Stimulated activated CD4-positive, alpha-beta T cell treated with anti-CD3 and anti-CD28 coated beads, Interleukin-12 subunit alpha, Interleukin-12 subunit beta, amount 100 ng/mL, for 4 hours (primary cell): ENCODE measurements at places on chromosomes 7 and 10.

DNA sequence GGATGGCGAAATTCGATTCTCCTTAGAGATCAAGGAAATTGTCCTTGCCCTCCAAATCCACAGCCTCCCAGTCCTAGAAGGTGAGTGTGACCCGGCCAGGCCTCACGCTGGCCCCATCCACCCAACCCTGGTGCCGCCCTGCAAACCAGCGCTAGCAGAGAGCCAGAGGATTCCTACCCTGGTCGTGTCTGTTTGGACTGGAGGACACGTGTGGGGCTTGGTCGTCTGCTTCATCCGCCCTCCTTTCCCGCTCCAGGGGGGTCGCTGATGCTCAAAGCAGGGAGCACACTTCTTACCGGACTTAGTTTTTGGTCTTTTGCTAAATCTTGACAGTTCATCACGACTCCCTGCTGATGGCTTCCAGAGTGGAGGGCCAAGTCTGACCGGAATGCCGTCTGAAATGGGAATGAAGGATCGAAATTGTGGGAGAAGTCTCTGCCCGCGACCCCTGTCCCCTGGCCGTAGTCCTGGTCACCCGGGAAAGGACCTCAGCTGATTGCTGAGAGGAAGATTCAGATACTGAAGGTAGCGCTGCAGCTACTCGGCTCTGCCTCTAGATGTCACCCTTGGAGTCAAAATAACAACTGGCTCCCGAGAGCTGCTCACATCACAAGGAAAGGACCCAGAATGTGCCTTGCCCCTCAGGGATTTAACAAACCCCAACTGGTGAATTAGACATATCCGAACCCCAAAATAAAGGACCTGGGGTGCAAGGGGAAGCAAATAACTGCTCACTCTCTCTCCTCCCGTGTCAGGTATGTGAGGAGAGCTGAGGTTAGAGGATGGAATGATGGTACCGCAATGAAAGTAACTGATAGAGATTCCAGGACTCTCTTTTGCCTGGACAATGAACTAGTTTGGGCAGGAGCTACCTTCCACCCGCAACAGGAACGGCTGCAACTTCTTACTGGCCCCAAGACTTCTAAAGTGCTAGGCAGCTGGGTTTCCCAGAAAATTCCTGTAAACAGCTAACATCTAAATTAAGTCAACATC, 23.5 kb upstream of the ORC5 start:
- DNase-seq = no peak

- DNase-seq = no peak
These were observed 68.2 kb downstream of the CUX1 start for GRCh38 chr7:101885597-101885955.

GRCh38 chr7:28091190-28091589, 89.4 kb downstream of the JAZF1 start:
- DNase-seq = no peak

- no peak for DNase-seq
These were observed 122.2 kb upstream of the SP4 start for GRCh38 chr7:21305455-21306235.

DNA sequence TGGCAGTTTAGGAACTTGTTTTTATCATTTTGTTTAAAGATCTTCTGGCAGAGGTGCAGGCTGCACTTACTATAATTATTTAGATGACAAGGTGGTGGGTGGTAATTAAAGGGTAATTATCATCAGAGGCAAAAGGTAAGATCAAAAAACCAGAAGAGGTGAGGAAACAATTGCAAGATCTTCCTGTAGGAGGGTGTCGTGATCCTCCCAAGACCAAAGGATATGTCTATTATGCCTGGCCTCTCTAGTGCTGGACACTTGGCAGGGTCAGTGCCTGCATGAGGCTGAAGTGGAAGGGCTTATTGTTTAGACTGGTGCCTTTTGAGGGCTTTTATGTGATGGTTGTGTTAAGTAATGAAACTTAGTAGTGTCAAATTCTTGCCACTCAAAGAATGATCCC, 1.8 kb upstream of the WAPL start:
- DNase-seq = no peak

DNA sequence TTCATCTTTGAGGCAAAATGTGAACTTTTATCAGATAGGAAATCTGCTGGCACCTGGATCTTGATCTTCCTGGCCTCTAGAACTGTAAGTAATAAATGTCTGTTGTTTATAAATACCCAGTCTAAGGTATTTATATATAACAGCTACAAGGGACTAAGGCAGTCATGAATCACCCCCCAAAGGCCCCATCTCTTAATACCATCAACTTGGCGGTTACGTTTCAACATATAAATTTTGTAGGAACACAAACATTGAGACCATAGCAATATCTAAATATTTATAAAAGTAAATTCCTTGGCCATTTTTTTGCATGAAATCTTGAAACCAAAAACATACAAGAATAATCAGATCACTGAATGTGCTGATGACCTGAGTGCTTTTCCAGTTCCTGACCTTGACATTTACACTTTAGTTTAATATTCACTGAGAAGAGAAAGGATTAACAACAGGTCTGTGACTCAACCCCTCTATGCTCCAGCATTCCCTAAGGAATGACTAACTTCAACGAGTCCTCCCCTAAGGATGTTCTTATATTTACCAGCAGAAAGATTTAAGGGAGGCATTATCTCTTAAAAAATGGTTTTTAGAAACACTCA, 1438.5 kb upstream of the CELF2 start:
- no peak for DNase-seq

DNA sequence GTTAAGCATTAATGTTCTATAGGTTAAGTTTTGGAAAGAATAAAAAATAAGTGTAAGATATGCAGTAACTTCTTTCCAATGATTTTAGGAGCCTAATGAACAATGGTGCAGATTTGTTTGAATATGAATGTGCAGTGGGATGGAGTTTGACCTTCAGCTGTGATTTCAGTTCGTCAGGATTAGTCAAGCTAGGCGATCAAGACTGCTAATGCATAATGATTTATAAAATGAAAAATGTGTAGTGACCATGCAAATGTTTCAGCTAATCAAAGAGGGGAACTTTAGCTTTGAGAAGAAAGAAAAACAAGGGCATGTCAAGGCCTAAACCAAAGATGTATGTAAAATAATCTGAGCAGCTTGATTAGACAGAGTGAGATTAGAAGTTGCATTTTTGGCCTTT, 208.5 kb downstream of the FOXP2 start:
- DNase-seq = no peak

GRCh38 chr10:62199584-62199983, 69.1 kb downstream of the RTKN2 start:
- no peak for DNase-seq

DNA sequence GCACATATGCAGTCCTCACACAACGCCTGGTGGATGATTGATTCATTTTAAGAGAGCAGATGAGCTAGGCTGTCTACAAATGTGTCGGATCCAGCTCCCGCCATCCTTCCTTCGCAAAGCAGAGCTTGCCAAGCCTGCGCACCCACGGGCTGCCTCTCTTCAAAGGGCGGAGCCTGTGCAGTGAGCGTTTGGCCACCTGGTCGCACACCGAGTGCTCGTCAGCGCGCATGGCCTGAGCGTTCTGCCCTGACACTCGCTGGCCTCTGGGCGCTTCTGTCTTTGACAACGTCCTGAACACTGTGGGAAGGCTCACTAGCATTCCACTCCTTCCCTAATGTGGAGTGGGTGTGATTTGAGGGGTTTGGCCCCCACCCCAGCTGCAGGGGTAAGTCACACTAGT, 47.1 kb upstream of the TMEM72 start:
- peak; percentile 28 for DNase-seq

- DNase-seq = no peak
These were observed 26.0 kb downstream of the PPP1R3A start for GRCh38 chr7:113892818-113893217.

GRCh38 chr7:1466524-1467271, 7.4 kb upstream of the MICALL2 start:
- no peak for DNase-seq

DNA sequence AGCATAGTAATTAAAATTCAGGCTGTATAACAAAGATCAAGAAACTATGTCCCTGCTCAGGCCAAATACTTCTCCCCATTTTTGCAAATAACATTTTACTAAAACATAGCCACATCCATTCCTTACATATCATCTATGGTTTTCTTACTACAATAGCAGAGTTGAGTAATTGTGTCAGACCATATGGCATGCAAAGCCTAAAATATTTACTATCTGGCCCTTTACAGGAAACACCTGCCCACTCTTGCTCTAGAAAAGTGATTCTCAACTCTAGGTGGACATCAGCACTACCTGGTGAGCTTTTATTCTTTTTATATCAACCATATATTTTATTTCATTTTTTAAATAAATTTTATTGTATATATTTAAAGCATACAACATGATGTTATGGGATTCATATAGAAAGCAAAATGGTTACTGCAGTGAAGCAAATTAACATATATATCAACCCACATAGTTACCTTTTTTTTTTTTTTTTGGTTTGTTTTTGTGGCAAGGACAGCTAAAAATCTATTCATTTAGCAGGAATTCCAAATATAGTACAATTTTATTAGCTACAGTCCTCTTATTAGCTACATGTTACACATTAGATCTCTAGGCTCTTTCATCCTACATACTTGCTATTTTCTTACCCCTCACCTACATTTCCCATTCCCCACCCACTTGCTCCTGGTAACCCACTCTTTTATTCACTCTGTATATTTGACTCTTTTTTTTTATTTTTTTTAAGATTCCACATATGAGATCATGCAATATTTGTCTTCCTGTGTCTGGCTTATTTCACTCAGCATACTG, 19.6 kb downstream of the ABI1 start:
- DNase-seq = no peak

DNA sequence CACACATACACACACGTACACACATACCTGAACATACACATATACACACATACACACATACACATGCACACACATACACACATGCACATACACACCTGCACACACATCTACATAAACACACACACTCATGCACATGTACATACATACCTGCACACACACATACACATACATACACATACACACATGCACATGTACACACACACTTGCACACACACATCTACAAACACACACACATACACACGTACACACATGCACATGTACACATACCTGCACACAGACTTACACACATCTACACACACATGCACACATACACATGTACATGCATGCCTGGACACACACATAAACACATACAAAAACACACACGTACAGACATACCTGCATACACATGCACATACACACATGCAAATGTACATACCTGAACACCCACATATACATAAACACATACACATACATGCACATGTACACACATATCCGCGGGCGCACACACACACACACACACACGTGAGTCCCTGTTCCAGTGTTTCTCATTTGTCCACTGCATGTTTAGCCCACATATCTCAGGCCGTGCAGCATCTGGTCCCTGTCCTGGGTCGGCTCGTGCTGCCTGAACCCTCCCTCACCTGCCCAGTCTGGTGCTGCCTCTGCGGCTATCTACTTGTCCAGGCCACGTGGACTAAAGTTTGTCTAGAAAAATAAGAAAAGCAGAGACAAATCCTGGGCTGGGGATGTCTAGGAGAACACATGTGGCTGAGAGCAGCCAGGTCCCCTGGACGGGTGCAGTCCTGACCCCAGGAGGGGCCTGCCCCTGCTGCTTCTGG, 238.7 kb downstream of the TCERG1L start:
- DNase-seq = no peak

- no peak for DNase-seq
These were observed 129.6 kb downstream of the TNS3 start for GRCh38 chr7:47452295-47452694.

GRCh38 chr7:121262221-121262620, 66.6 kb upstream of the WNT16 start:
- DNase-seq = no peak

GRCh38 chr10:5737352-5737751, 52.7 kb downstream of the TASOR2 start:
- DNase-seq = no peak

DNA sequence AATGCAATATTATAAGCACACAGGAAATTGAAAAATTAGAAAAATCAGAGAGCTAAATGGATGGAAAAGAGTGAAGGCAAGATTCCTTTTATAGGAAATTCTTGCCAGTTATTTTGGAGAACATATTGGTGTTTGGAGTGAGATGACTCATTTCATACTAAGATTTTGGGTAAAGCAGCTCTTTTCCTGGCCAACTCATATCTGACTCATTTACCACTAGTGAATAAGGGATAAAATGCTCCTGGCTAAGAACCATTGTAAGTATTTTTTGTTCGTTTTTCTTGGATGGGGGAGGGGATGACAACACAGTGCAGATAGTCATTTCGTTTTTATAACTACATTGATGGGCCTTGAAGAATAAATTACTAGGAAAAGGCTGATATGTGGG, 139.3 kb downstream of the TWIST1 start:
- no peak for DNase-seq

GRCh38 chr10:11673346-11674280, 62.2 kb upstream of the USP6NL start:
- DNase-seq = no peak

- DNase-seq = no peak
These were observed 116.6 kb downstream of the INPP5A start for GRCh38 chr10:132654121-132654571.

GRCh38 chr10:94038024-94038423, 44.3 kb downstream of the PLCE1 start:
- DNase-seq = no peak

- DNase-seq = no peak
These were observed 37.0 kb downstream of the FAM171A1 start for GRCh38 chr10:15333909-15334649.

DNA sequence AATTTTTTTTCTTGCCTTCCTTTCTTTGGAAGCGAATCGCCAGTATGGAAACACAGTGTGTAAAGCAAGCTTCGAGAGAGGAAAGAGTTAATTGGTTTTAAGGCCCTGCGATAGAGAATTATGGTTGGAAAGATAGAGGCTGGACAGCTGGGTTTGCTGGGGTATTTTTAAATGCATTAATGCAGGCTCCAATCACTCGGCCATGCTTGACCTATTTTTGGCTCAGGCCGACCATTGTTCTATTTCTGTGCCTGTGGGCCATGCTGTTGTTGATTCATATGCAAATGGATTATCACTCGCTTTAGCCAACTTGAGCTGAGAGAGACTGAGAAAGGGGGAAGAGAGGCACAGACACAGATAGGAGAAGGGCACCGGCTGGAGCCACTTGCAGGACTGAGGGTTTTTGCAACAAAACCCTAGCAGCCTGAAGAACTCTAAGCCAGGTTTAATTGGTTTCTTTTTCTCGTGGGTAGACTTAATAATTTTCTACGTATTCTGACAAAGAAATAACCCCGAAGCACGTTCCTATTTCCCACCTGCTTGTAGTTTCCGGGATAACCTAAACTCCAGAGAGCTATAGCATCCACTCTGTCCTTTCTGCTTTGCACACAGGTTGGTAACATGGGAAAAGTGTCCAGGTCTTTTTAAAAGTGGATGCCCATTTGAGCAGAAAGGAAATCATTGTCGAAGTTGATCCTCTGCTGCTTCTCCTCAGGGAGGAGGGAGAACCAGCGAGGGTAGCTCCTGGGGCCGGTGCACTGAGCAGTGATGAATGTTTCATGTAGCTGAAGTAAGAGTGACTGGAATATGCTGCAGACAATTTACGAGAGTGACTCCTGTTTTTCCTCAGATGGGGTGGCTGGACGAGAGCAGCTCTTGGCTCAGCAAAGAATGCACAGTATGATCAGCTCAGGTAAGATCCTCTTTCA, at the start of gene HDAC9:
Gene HDAC9, plus strand, starts transcription at position 338 of the 929 bp plus-strand sequence. Its CDS starts 554 bp downstream, at position 892.
- DNase-seq = no peak

GRCh38 chr7:94355454-94355853, 39.2 kb upstream of the COL1A2 start:
- DNase-seq = no peak
